ENCODE measurements at places on chromosomes 7 and 10.

DNA sequence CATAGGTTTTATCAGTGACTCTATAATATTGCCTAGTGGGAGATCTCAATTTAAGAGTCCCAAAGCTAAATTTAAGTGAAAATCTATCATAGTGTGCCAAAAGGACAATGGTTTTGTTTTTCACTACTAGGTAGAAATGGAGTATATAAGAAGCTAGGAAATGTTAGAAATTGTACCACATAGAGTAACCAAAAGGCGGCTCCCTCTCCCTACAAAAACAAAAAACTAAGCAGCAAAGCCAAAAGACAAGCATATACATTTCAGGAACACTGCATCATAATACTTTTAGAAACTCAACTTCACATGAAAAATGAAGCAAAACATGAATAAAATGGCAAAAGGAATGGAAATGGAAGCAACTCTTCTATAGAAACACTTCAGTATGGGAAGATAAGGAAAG is 271.6 kb downstream of the CACNA2D1 start:
- DNase-seq, result no peak

DNA sequence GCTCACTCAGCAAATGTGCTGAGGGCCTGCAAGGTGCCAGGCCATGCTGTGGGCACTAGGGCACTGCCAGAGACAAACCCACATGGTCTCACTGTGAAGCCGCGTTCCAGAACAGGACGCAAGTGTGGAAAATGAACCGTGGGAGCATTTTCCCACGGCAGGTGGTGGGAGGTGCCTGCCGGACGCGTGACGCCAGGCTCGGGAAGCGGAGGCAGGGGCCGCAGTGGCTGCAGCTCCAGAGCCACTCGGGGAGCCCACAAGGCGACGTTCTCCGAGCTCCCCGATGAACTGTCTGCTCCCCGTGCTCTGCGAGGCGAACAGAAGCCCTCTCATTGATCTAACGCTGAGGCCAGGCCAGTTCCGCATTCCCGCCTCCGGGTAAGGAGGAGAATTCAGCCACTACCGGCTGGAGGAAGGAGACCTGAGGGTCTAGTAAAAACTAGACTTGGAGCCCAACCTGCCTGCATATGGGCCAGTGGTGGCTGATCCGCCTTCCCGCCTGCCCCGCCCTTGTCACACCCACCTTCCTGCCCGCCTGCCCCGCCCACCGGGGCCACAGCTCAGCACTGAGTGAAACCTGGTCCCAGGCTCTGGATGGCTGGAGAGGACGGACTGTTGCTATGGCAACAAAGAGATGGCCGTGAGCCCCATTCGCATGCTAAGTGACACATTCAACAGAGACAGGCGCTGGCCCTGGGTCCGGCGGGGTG is 13.1 kb downstream of the ADGRA1 start:
- DNase-seq, result no peak

DNA sequence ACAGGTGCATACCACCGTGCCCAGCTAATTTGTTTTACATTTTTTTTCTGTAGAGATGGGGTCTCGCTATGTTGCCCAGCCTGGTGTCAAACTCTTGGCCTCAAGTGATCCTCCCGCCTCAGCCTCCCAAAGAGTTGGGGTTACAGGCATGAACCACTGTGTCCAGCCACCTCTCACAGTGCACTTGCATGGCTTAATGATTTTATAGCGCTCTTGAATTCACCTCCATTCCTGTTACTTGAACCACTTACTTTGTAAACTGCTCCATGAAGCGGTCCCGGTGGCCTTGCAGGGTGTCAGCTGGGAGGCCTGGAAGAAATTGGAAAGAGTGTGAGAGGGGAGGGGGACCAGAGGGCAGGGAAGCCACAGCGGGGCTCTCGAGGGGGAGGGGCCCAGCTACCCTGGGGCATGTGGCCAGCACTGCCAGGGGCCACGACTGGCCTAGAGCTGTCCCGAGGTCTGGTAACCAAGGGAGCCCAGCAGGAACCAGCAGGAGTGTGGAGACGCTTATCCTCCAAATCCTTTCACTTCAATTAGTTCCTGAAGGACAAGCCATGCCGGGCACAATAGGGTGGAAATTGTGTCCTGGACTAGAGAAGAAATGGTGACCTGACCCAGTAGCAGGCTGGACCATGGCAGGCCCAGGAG is 76.0 kb downstream of the SPDYE5 start:
- no peak for DNase-seq

- no peak for DNase-seq
Observed at GRCh38 chr10:132508581-132509443, 28.8 kb upstream of the INPP5A start.

- DNase-seq, result no peak
Observed at GRCh38 chr7:138338361-138338760, 121.7 kb upstream of the TRIM24 start.

- no peak for DNase-seq
Observed at GRCh38 chr7:158366346-158366745, 221.3 kb downstream of the PTPRN2 start.

- DNase-seq, result no peak
Observed at GRCh38 chr7:6614953-6615722, at the start of gene ZNF853. ZNF853 (plus strand) TSS chr7:6615610; CDS start chr7:6616175, 565 bp downstream.

- no peak for DNase-seq
Observed at GRCh38 chr7:49772916-49773217, 571 bp upstream of the VWC2 start.

DNA sequence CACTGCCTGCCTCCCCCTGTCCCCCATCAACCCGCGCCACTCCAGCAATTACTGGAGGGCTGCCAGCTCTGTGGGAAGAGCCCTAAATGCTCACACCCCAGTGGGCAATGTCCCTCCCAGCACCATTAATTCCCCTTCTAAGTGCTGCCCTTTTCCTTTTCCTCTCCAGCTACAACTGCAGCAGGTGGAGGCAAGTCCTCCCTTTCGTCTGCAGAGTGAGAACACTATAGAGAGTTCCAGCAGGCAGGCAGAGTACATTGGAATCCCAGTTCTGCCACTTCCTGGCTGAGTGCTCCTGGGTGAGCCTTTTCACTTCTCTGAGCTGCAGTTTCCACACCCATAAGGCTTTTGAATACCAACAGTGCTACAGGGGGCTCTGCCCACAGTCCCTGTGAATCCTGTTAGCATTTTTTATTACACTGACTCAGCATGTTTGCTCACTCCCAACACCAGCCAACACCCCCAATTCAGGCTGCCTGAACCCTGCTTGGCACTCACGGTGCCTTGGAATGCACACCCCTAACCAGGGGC is 447.0 kb downstream of the GRID1 start:
- DNase-seq, result no peak

DNA sequence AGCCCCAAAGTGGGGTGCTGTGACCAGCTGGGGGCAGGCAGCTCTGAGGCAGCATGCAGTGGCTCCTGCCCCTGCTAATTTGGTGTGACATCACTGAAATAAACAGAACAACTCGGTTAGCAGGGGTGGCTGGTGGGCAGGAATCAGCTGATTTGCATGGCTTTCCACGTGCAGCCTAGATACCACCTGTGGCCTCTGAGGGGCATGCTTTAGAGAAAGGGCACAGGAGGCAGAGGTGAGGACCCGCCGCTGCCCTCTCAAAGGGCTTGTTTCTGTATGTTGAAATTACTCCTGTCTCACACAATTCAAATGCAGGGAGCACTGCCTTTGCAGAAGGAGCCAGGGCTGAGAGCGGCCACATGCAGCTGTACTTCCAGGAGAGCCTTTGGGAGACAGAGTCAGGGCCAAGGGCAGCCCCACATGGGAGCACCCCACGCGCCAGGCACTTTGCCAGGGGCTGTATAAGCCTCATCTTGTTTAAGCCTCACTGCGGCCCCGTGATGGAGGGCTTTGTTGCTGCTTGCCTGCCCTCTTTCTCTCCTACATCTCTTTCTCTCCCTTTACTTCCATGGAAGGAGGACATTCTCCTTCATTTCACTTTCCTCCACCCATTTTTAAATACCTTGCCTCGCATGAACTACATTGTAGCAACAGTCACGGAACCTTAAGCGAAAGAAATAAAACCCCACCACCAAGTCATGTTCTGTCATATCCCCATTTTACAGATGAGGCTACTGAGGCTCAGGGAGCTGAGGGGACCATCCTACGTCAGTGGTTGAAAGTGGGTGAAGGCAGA is 137.7 kb downstream of the ZMIZ1 start:
- no peak for DNase-seq

DNA sequence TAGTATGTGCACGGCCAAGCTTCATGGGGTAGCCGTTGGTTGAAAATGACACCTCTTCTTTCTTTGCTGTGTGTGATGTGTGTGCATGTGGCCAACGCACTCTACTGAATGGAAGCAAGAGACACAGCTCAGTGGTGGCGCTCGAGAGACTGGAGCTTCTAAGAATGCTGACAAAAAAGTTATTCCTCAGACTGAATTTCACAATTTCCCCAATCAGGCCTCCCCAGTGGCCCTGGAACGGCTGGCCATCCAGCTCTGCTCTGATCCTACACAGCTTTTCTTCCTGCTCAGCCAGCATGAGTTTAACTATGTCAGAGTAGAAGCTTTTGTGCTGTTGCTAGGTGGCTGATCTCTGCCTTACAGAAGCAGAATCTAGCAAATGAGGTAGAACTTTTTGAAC is 186.7 kb upstream of the PLXDC2 start:
- DNase-seq, result no peak

- no peak for DNase-seq
Observed at GRCh38 chr7:150875791-150876190, 23.5 kb downstream of the AOC1 start.

GRCh38 chr10:26566525-26567350 is 128.6 kb downstream of the APBB1IP start:
- no peak for DNase-seq

GRCh38 chr7:22008087-22008486 is 62.4 kb upstream of the CDCA7L start:
- DNase-seq, result no peak

DNA sequence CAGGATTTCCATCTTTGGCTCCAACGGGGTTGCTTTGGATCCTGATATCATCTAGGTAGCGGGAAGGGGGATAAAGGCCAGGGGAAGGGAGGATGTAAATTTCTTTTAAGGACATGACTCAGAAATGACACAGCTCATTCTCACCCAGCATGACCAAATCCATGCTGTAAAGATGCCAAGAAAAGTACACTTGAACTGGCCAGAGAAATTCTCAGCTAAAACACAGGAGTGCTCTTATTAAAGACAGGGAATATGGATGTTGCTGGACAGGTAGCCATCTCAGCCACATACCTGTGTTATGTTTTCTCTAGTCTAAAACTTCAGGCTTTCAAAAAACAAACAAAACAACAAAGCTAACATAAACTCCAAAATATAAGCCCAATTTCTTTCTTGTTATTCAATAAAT is 68.3 kb downstream of the NAMPT start:
- no peak for DNase-seq

DNA sequence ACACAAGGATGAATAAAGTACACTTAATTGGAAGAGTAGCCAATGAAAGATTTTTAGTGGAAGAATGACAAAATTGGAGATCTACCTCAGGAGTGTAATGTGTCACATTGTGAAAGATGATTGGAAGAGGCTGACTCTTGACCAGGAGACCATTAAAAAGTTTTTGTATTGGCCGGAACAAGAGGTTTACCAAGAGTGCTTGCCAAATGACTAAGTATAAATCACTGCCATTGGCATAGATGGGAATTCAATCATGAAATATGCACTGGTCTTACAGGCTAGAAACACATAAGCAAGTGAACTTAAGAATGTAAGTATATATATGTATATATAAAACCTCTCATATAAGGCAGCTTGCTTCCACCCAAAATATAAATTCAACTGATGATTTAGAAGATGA is 58.7 kb upstream of the TFEC start:
- no peak for DNase-seq

- DNase-seq, result peak; percentile 14
Observed at GRCh38 chr10:52215745-52216361, 98.2 kb upstream of the DKK1 start.

GRCh38 chr7:137664846-137665245 is 181.9 kb downstream of the DGKI start:
- no peak for DNase-seq

DNA sequence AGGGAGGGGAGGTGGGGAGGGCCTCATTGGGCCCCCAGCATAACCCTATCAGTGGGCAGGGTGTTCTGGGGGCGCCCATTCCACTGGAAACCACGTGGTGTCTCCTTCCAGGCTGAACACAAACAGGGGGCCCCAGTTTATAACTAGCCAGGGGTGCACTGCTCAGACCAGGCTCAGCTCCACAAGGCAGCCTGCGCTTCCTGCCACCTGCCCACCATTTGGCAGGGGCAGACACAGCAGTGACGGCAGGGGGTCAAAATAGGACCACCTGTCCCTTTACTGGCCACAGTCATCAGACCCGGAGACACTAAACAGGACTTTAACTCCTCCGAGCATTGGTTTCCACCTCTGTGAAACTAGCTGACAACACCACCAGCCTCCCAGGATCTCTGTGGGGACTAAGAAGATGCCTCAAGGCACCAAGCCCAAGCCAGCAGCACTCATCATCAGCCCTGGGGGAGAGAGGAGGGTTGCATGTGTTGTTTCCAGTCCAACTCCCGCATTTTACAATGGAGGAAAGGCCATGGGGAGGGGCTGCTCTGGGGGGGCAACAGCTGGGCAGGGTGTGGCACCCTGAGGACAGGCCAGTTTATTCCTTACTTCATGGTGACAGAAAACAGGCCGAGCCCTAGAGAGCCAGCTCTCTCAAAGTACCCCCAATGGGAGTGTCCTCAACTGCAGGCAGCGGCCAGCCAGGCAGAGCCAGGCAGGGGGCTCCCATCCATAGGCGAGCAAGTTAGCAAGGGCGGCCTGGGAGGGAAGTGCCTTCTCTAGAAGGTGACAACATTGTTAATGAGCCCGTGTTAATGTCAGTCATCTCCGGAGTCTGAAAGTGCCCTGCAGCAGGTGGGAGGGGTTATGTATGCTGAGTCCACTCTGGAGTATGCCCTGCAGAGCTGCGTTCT is 127.6 kb downstream of the TNS3 start:
- DNase-seq, result no peak

- no peak for DNase-seq
Observed at GRCh38 chr7:650339-651031, 76.0 kb upstream of the DNAAF5 start.

- DNase-seq, result no peak
Observed at GRCh38 chr10:116055252-116055916, 217.6 kb downstream of the GFRA1 start.

GRCh38 chr10:30057421-30057841 is 2.0 kb downstream of the JCAD start:
- no peak for DNase-seq

DNA sequence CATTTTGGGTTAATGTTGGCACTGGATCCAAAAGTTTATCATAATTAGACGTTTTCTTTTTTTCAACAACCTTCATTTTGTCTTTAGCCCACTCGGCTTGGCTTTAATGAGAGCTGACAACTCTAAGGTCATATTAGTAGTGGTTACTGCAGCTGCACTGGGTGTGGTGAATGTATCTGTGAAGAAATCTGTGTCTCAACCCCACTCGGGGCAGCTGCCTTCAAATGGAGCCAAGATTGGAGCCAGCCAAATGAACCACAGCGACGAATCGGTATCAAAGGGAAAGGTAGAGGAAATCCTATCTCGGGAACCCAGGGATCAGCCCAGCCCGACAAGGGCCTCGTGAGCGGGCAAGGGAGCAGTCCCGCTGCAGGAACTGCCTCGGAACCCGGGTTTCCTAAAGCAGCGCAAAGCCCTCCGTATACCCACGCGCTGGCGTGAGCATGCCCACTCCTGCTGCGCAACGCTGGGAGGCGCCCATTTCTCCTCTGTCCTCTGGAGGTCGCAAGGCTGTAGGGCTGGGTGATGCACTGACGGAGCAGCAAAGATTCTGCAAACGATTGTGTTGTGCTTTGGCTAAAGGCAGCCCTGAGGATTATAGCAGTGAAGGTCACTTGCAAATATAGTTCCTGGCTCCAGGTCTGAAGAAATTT is 98.7 kb upstream of the MBL2 start:
- no peak for DNase-seq

GRCh38 chr10:114429581-114430335 is 25.5 kb upstream of the AFAP1L2 start:
- DNase-seq, result no peak

Measured in activated CD4-positive, alpha-beta T cell treated with anti-CD3 and anti-CD28 coated beads, Interleukin-2, amount 50 U/mL, for 24 hours (primary cell).